ENCODE measurements at places on chromosomes 4 and X.

DNA sequence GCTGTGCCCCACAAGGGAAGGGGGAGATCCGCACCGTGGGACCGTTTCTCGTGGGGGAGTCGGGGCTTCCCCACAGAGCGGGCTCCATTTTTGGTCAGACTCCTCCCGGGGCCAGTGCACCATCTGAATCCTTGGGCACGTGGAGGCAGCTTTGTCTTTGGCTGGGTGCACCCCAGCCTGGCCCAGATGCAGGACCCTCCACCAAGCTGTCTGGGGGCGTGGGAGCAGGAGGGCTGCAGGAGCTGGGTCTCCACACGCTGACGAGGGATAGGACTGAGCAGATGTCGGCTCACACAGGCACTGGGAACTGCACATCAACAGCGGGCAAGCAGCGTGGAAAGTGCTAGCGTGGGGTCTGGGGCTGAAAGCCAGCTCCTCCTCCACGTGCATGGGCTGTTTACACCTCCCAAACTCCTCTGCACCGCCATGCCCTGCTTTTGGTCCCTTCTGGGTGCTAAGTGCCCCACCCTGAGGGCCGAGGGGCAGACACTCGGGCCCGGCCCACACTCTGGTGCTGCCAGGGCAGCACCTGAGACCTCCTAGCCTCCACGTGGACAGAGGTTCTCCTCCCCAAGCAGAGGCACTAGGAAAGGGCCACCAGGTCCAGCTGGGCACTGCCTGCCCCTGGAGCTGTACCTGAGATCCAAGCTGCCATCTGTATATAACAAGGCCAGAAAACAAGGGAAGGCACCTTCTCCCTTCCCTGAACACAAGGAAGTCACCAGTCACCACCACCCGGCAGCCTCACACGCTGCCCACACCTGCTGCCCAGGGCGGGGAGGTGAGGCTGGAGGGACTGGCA, 13.8 kb downstream of the DGKQ start:
- DNase-seq = no peak

- DNase-seq = no peak
These were observed 56.3 kb downstream of the PPEF2 start for GRCh38 chr4:75845992-75846391.

DNA sequence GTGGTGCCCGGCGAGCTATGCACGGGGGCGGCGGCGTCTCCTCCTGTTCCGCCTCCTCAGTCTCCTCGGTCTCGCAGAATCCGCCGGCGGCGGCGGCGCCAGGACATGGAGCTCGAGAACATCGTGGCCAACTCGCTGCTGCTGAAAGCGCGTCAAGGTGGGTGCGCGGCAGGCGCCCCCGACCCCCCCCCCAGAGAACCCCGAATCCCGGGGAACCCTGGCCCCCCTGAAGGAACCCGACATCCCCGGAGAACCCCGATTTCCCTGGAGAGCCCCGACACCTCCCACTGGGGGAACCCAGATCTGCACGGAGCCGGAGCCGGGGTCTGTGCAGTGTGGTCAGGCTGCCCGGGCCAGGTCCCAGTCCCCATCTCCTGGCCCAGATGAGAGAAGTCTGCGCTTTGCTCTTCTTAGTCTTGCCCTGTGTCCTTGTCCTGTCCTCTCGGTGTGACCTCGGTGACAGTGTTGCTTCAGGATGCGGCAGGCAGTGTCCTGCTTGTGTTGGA, 648 bp downstream of the GRK4 start:
- DNase-seq = no peak

DNA sequence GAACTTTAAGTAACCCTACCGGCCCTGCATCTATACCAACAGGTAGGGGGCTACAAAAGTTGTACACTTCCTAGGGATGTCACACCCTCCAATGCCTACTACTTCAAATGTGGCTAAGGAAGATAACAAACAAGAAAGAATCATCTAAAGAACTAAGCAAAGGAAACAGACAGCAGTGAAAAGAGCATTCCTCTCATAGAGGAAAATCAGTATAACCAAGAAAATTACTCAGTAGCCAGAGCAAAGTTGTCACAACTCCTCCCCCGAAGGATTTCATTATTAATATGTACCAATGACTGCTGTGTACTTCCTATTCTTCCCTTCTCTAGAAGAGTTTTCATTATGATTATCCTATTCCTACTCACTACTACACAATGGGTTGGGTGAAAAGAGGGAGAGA, 12.6 kb downstream of the ANKRD17 start:
- no peak for DNase-seq

DNA sequence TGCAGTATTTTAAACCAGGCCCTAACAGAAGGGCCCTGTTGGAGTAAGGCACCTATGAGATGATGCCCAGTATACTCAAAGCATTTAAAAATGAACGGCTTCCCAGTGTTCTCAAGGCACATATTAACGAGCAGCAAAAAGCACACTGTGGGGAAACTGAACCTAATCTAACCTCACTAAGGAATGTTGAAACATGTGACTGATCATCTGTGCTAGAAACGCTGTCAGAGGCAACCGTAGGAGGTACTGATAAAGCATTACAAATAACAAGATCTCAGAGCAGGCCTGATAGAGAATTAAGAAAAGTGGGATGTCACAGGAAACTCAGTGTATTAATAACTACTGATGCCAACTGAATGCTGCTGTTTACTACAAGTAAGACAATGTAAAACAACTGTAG, 24.0 kb downstream of the ASB9 start:
- DNase-seq = no peak

DNA sequence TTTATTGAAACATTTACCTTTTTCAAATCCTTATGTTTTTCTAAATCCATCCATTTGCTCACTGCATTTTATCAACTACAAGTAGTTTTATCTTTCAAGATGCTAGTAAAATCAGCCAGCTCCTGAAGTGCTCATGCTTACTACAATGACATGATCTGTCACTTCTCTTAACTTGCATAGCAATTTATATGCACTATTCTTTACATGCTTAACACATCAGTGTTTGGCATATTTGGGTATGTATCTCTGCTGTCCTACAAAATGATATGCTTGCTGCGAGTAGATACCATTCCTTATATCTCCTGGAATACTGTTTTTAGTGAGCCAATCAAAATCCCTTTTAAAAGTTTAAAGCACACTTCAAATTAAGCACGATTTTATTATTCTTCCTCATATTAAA, 2726.8 kb downstream of the PCDH7 start:
- no peak for DNase-seq

- no peak for DNase-seq
These were observed 208.7 kb downstream of the SOWAHB start for GRCh38 chr4:76689145-76689817.

- no peak for DNase-seq
These were observed 3.8 kb upstream of the FGG start for GRCh38 chr4:154616287-154616686.

DNA sequence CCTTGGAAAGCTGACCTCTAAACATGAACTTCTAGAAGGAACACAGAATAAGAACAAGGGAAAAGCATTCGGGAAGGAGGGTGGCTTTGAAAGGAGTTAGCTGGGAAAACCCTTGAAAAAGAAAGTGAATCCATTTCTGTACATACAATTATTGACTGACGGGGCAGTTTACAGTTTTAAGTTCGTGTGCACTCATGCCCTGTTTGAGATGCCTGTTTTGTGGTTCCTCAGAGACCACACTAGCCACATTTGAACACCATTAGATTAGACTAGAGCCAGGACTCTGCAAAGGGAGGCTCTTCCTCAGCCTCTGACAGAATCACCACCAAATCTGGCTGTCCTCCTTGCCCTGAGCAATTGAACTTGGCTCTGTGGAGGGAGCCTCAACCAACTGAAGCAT, 158.3 kb downstream of the PALLD start:
- DNase-seq = no peak

GRCh38 chrX:8075636-8076035, 95.4 kb downstream of the VCX2 start:
- no peak for DNase-seq

GRCh38 chrX:132207996-132208395, 11.3 kb downstream of the RAP2C start:
- no peak for DNase-seq

DNA sequence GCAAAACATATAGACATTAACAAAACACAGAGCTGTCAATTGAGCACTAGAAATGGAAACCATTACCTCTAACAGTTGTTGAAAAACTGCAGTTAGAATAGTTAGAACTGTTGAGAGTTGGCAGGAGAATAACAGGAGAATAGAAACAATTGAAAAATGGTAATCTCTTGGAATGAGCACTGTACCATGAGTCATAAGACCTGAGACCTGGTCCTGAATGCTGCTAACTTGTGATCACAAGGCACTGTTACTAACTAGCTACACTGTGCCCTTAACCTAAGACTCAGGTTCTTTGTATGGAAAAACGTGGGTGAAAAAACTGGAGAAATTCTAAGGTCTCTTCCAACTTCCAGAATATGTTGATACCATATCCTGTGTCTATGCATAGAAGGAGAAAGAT, 29.3 kb downstream of the FAM114A1 start:
- no peak for DNase-seq

DNA sequence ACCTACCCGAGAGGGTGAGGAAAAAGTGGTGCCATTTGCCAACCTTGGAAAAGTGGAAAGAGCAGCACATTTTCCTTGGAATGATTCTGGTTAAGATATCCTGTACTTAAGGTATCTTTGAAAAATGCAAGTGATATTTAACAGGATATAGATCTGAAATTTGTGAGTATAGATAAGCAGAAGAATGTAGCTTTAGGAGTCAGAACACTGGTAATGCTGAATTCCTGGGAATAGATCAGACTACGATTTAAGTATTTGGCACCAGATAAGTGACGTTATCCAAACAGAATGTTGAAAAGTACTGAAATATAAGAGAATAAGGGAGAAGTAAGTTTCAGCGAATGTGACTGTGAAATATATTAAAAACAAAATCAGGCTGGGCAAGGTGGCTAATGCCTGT, 210.1 kb downstream of the PCDH7 start:
- DNase-seq = no peak

DNA sequence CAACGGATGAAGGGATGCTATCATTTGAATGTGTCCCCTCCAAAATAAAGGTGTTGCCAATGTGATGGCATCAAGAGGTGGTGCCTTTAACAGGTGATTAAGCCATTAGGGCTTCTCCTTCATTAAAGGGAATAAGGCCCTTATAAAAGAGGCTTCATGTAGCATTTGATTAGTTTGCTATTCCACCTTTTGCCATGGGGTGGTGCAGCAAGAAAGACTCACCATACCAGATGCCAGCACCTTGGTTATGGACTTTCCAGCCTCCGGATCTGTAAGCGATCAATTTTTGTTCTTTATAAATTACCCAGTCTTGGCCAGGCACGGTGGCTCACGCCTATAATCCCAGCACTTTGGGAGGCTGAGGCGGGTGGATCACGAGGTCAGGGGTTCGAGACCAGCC, 7.9 kb upstream of the SLC25A43 start:
- DNase-seq = no peak

DNA sequence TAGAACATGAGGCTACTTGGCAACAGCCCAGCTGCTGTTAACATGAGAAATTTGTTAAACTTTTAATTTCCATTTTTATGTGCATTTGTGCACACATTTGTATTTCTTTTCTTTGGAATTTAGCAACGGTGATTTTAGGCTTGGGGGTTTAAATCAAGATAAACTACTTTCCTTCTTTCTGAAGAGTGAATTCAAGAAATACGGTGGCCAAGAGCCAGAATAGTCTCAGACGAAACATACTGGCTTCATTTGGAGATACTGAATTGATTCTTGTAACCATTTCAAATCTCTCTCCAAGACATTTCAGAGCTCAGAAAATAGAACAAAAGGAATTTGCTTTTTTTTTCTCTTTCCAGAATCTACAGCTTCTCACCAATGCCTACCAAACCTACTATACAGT, 134.1 kb upstream of the SCML1 start:
- no peak for DNase-seq

GRCh38 chr4:97153042-97153441, 990.2 kb downstream of the STPG2 start:
- no peak for DNase-seq

- no peak for DNase-seq
These were observed 160.8 kb upstream of the VCX3A start for GRCh38 chrX:6695717-6696116.

GRCh38 chr4:110059556-110060191, 138.7 kb downstream of the ELOVL6 start:
- no peak for DNase-seq

DNA sequence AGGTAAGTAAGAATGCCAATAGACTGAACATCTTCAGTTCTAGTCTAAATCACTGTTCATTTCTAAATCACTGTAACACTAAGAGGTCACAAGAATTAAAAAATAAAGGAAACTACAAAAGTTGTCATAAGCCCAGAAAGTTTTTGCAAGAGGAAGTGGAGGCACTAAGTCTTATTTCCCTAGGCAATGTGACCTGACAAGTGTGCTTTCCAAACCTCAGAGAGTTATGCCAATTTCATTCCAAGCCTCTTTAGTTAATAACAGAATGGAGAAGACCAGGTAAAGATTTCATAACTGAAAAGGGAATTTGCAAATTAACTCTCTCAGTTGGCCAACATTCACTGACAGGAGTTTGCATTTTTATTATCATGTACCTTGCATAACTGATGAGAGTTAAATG, 40.5 kb downstream of the BBS12 start:
- no peak for DNase-seq

- no peak for DNase-seq
These were observed 130.7 kb downstream of the NR3C2 start for GRCh38 chr4:148311526-148311925.

DNA sequence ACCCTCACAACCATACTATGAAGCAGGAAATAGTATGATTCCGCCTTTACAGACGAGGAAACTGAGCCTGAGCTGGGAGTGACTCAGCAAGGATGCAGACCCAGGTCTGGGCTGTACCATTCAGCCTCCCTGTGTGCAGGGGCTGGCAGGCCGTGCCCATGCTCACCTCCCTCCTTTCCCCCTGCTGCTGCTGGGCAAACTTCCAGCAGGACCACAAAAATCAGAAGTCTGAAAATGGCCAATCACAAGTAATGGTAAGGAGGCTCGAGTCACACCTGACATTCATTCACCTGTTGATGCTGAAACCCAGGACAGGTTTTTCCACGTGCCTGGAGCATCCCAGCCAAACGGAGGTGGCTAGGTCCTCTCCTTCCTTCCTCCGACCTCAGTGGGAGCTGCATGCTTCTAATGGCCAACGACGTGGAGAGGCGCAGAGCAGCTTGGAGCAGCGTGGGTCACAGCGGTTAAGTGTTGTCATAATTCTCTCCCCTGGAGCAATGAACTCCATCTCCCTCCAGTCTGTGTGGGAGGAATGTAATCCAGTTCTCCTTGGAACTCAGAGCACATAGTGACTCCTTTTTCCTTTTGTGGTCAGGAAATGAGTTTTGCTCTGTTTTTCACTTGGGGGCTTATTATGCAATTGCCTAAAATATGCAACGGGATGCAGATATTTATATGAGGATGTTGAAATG, 371.7 kb downstream of the BCOR start:
- no peak for DNase-seq

- DNase-seq = no peak
These were observed 151.5 kb downstream of the CENPC start for GRCh38 chr4:67393699-67394281.

- DNase-seq = no peak
These were observed 64.1 kb upstream of the MAD2L1 start for GRCh38 chr4:120130786-120131185.

GRCh38 chrX:109880629-109881028, 122.3 kb upstream of the TMEM164 start:
- no peak for DNase-seq

Data from activated T-helper 9 cell treated with anti-CD3 and anti-CD28 coated beads, Interleukin-2, amount 50 U/mL, for 16 hours (primary cell).